ENCODE measurements at places on chromosomes 6 and 20.

GRCh38 chr6:26071135-26071534, 16.1 kb upstream of the HFE start:
- no peak for DNase-seq

- DNase-seq = no peak
Observed at GRCh38 chr20:37518059-37518458, 3.0 kb upstream of the NNAT start.

DNA sequence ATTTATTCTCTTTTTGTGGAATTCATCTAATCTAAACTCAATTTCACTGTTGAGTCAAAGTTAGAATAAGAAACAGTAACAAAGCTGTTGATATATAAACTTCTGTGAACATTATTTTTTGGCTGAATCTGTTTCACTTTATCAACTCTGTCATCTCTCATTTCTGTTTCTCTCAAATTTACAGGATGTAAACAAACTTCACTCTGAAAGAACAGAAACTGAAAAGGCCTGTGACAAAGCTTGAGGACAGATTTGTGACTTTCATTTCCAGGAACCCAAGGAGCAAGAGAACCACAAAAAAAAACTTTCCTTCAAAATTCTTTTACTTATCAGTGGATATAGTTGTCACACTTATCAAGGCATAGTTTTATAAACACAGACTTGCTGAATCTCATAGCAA, 447.9 kb upstream of the OPRM1 start:
- no peak for DNase-seq

DNA sequence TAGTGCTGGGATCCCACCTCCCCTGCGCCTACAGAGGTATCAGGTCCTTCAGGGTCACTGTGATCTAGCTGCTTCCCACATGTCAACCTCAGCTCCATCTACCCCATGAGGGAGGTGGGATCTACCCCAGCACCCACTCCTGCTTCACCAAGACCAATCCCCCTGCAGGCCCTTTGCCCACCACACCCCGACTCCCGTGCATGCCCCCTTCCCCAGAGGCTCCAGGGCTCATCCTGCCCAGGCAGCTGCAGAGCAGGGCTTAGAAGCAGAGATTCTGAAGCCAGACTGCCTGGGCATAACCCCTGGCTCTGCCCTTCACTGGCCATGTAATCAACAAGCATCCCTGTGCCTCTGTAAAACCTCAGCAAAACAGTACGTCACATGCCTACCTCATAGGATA, 17.5 kb downstream of the COL11A2 start:
- no peak for DNase-seq

DNA sequence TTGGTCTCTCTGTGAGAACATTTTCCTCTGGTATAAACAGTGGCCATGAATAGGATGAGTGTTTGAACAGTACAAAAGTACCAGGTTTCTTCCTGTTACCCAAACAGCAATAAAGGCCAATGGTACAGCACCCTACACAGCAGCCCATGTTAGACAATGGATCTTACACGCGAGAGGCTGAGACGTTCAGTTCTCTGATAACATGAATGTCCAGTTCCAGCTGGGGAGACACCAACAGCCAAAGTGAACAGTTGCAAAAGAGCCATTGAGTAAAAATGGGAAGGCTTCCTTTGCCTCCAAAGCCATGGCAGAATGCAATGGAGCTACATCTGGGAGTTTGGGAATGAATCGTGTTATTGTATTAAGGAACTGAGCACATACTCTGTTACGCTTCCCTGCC, 246.8 kb upstream of the SGK1 start:
- DNase-seq = no peak

All from activated CD4-positive, CD25-positive, alpha-beta regulatory T cell (primary cell).